Aorta (tissue), 5 donors: ENCODE measurements at places on chromosomes 4 and X. TPM values are rescaled to one million over a fixed set of nuclear protein-coding genes. Genes with fewer than 3 reads are reported as not detected.

The ZIC3 gene
- not detected for total RNA-seq

The PNMA6A gene
- total RNA-seq, result 3.7 TPM

The TEX11 gene
- not detected for total RNA-seq

The RTL5 gene
- 12.0 TPM for total RNA-seq

The CYBB gene
- total RNA-seq, result 60.4 TPM

The NDST3 gene
- total RNA-seq, result not detected

The PROM1 gene
- total RNA-seq, result 8.0 TPM

The PRPS2 gene
- total RNA-seq, result 22.3 TPM

The ASMT gene
- total RNA-seq, result 0.69 TPM
